ENCODE measurements at places on chromosomes 7 and 10.

GRCh38 chr7:125984795-125985194, 1055.2 kb upstream of the POT1 start:
- DNase-seq = no peak

DNA sequence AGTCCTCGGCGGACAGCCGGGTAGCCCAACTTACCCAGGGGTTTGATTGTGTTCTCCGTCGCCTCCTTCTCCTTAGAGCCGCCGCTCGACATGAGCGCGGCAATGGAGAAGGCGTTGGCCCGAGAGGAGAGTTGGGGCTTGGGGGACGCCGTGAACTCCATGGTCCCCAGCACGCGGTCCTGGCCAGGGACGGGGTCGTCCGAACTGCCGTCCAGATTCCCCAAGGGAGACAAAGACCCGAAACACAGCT, 515 bp downstream of the TBX20 start:
- no peak for DNase-seq

DNA sequence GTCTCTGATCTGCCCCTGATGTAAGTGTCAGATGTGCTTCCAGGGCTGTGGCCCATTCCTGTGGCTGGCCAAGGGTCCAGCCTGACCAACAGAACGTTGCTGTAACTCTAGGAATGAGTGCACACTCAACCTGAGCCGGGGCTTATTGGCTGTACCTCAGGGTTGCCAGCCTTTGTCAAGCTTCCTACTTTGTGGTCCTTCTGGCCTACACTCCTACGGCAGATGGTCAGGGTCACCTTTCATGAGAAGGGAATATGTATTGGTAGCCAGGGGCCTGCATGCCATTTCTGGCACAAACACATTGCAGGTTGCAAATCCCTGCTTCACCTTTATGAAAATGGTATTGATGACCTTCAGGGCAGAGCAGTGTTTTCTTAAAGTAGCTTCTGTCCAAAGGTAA, 64.5 kb downstream of the MTURN start:
- no peak for DNase-seq

DNA sequence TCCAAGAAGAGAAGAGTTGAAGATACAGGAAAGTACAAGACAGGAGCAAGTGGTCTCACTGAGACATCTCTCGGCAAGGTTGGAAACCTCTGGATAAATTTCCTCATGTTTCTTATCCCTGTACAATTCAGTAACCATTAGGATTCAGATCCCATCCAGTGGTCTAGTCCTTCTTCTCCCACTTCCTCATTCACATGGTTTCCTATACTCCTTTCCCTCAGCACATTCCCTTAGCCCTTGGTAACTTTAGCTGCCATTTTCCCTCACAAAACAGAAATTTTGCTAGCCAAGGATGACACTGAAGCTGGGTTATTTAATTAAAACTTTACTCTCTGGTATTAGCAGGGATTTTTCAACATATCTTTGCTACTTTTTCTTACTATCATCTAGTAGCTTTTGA, 82.6 kb downstream of the CPED1 start:
- DNase-seq = no peak

GRCh38 chr10:67607472-67607871, 88.5 kb downstream of the CTNNA3 start:
- no peak for DNase-seq

DNA sequence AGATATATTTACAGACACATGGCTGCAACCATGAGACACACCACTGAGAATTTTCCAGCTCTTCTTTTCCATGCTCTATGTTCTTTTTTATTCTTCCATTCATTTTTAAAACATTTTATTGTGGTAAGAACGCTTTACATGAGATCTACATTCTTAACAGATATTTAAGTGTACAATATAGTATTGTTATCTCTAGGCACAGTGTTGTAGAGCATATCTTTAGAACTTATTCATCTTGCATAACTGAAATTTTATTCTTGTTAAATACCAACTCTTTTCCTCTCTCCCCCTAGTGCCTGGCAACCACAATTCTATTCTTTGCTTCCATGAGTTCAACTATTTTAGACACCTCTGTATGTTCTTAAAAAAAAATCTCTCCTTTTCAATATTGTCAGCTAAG, 67.1 kb upstream of the HABP2 start:
- DNase-seq = no peak

GRCh38 chr10:44476409-44477045, 91.6 kb upstream of the CXCL12 start:
- no peak for DNase-seq

DNA sequence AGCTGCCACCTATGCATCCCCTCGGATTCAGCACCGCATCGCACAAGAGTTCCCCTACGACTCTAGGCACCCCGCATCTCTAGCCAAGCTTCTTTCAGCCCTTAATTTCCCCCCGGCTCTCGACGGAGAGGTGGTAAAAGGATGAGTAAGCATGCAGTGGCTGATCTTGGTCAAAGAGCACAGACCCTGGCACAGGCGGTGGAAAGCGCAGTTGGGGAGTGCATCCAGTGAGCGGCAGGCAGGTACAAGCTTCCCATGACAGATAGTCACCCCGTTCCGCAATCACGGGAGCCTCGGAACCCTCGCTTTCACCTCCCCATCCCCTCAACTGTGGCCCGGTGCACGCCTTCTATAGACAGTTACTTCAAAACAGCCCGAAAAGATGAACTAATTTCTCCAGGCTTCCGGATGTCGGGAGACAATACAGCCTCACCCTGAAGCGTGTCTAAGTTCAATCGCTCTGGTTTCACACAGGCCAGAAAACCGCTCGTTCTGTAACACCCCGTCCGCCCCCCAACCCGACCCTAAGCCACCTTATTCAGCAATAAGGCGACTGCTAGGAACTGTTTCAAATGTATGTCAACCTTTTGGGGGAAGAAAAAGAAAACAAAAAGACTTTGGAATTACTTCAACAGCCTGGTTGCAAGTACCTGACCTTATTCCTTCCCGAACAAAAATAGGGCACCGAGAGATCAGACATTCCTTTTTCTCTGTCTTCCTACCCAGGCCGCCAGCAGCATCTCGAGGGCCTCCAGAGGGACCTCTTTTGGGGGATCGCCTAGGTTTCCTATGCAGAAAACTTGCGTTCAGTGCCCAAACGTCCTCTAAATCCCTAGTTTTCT, 1.4 kb downstream of the RHEB start:
- no peak for DNase-seq

DNA sequence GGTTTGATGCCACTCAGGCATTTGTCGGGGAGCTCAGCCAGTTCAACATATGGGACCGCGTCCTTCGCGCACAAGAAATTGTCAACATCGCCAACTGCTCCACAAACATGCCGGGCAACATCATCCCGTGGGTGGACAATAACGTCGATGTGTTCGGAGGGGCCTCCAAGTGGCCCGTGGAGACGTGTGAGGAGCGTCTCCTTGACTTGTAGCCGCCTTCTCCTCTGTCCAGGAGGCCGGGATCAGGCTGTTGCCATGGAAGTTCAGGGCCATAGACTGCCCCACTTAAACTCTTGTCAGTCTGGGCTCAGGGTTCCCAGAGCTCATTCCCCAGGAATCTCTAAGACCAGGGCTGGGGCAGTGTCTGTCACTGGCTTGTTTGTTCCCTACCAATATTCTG, 11.3 kb downstream of the NPTX2 start:
- DNase-seq = no peak

GRCh38 chr10:11225935-11226334, 208.3 kb downstream of the CELF2 start:
- DNase-seq = no peak

- no peak for DNase-seq
These were observed 938.9 kb downstream of the NRG3 start for GRCh38 chr10:82813856-82814255.

GRCh38 chr7:105775580-105775979, 100.8 kb downstream of the ATXN7L1 start:
- DNase-seq = no peak

- no peak for DNase-seq
These were observed 99.5 kb downstream of the HIP1 start for GRCh38 chr7:75639071-75639885.

GRCh38 chr10:71912431-71912830, 51.8 kb upstream of the CHST3 start:
- no peak for DNase-seq

DNA sequence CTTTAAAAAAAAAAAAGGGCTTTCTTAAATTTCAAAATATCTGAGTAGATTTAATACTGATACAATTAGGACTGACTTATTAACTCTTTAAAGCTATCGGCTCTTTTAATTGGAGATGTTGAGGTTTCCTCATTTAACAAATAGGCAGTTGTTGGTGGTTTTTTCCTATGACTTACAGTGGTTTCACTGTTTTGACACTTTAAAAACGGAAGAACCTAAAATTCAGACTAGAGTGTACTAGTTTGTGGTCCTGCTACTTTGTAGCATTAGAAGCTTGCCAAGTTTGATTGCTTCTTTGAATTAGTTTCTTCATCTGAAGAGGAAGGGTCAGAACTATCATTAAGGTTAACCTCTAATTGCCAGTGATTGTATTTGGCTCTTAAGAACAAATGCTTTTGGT, 27.7 kb downstream of the CUL1 start:
- DNase-seq = no peak

- no peak for DNase-seq
These were observed 741 bp downstream of the PRAP1 start for GRCh38 chr10:133347710-133348517.

DNA sequence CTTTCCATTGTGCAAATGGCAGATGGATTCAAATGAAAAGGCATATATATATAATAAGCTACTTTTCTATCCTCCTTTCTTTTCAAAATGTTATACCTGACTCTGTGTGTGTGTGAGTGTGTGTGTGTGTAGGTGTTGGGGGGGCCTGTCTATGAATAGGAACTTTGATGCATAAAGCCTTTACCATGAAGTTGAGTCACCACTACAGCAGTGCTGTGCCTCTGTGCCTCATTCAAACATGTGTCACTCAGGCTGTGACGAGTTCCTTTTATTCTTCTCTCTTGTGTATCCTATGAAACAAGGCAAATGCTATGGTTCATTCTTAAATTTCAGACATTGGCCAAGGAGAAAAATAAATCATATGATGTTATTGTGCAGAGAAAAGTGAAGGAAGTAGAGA, 52.7 kb upstream of the DKK1 start:
- no peak for DNase-seq

DNA sequence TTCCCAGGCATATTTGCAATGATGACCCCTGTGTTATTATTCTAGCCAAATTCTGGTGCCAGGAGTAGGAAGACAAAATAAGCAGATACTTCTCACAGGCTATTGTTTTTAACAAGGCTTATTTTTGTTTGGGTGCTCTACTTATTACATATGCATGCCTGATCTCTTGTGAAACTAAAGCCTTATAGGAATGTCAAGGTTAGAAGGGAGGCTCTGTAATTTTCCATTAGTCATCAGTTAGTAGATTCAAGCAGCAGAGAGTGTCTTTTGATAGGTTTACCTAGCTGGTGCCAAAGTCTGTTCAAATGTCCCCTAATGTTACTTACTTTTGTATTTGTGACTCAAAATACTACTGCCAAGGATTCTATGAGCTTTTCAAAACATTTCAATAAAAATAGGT, 11.7 kb upstream of the TMEM106B start:
- DNase-seq = no peak

GRCh38 chr7:100571829-100572116, 1.9 kb downstream of the SAP25 start:
- no peak for DNase-seq

DNA sequence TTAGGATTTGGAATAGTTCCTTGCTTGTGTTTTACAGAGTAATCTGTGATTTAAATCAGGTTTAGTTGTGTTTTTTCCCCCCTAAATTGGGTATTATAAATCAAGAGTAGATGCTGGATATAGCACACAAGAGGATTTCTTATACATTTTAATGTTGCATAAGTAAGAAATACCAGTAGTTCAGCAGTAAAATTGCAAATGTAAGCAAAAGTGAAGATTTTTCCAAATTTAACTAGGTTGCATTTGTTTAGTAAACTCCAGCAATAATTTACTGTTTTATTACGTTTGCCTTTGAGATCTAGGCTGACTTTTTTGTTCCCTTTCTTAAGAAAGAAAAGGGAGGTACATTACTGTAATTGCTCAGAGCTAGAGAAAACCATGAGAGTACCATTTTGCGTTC, 207.3 kb downstream of the LRMDA start:
- no peak for DNase-seq

DNA sequence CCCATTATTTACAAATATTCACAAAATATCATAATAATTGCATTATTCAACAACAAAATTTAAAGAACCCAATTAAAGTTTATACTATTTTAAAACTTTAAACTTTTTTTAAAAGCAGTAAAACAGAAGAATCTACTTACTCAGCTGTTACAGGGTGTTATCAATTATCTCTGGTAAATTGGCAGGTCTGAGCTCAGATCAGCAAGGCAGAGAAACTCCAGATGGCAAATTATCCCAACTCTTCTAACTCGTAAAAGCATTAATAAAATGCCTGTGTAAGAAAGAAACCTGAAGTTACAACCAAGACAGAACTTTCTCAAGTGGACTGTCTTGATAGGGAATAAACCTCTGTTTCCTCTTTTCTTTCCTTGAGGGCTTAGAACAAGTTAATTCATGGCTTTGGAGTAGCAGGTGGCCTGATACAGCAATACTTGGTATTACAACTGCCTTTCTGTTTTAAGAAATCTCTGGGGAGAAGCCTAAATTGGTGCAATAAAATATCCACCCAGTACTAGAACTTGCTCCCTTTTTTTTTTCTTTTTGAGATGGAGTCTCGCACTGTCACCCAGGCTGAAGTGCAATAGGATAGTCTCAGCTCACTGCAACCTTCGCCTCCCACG, 275.3 kb upstream of the MKLN1 start:
- no peak for DNase-seq

DNA sequence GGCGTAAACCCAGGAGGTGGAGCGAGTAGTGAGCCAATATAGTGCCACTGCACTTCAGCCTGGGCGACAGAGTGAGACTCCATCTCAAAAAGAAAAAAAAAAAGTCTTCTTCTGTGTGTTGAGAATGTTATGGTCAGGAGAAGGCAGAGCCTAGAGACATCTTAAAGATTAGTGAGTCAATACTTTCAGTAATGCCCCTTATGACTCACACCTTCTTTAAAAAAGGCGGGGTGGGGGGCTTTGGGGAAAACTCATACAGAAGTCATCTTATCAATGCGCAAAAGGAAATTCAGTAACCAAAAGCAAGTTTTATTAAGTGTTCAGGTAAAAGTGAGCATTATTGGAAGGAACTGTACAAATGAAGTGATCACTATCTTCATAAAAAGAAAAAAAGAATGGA, 1369.8 kb upstream of the LRRTM3 start:
- DNase-seq = no peak

DNA sequence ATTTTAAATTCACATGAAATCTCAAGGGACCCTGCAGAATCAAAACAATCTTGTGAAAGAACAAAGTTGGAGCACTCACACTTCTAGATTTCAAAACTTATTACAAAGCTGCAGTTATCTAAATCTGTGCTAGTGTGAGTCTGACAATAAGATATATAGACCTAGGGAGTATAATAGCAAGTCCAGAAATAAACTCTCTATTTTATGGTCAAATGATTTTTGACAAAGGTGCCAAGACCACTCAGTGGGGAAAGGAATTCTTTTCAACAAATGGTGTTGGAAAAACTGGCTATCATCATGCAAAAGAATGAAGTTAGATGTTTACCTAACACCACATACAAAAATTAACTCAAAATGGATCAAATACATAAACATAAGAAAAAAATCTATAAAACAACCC, 68.2 kb downstream of the TFEC start:
- no peak for DNase-seq
